ENCODE measurements at places on chromosomes 2 and 18.
A peak's percentile ranks its signal among the peaks of the same experiment; 100 is the strongest.

DNA sequence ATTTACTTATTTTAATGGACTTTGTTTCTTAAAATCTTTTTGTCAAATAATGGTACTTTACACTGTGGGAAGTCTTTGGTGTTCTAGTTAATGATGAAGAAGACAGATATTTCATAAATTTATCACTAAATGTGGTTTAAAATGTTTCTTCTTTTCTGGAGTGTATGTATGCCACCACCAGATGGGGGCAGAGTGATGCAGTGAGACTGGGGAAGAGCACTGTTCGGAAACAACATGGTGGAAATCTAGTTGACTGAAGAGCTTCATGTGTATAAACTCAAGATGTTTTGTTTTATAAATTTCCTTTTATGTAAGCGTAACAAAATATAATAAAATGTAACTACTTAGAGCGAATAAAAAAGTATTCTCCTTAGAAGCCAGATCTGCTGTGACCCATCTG lies 195.1 kb downstream of the KCNE4 start:
- no peak for DNase-seq

DNA sequence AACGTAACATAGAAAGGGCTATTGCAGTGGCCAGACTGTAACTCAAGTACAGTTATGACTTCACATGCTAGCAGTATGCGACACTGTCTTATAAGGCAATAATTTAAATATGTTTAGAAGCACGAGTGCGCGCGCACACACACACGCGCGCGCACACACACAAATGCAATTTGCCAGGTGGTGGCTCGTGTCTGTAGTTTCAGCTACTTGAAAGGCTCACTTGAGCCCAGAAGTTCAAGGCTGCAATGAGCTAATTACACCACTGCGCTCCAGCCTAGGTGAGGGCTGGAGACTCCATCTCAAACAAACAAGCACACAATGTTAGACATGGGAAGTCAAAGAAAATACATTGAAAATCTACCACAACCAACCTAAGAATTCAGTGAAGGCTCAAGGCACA lies 103.7 kb downstream of the USP34 start:
- DNase-seq = no peak

DNA sequence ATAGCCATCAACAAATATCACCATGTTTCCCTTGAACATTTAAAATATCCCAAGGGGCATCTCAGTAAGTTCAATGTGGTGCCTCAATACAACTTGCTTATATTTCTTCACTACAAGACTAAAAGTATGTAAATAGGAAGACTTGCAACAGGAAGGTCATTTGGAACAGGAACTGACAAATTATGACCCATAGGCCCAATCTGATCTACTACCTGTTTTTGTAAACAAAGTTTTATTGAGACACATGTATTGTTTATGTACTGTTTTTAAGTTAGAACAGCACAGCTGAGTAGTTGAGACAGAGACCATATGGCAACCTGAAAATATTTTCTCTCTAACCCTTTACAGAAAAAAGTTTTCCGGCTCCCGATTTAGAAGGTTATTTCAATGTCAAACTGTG lies 154.8 kb upstream of the TFPI start:
- no peak for DNase-seq

GRCh38 chr2:198213253-198213652 lies 408.9 kb downstream of the PLCL1 start:
- DNase-seq = no peak

DNA sequence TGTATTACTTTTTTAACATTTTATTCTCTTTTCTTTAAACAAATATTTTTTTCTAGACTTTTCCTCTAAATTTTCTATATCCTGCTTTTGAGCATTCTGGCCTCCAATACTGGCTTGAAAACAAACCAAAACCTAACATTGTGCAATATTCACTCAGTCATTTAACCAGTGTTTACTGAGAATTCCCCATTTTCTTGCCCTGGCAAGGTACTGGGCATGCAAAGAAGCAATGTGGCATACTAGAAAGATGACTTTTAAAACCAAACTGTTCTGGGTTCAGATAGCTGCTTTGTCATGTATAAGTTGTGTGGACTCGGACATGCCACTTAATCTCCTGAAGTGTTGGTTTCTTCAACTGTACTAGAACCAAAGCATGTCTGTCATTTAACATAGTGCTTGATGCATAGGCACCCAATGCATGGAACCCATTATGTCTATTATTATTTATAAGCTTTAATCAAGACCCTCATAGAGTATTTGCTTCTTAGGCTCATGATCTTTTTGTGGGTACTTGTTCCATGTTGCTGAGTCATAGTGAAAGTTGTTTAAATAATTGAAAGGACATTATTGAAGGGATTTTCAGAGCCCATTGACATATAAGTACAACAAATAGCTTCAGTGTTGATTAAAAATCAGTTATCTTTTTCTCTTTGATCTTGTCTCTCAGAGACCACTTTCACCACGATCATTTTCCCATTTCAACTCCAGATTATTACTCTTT lies 185.4 kb upstream of the OSR1 start:
- DNase-seq = no peak

DNA sequence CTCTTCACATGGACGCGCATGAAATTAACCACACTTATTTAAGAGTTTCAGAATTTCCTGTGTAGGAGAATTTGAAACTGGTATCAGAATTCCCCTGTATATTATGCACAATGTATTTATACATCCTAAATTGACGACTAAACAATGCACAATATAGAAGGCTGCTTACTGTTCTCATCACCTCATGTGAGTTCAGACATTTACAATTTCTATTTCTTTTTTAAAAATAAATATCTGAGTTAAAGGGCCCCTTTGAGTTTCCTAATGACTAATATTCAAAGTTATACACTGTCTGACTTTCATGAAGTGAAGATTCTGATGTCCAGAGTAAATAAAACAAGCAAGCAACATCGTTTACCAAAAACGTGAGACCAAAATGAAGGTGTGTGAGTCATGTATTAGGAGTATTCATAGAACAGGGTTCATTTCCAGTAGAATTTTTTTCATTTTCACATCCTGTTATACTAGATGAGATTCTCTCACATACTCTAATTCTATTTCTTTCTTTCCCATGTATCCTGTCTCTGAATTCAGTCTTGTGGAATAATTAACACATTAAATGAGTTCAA lies 406.2 kb downstream of the NUP35 start:
- no peak for DNase-seq

GRCh38 chr18:66219817-66220216 lies 384.1 kb downstream of the CDH19 start:
- no peak for DNase-seq

DNA sequence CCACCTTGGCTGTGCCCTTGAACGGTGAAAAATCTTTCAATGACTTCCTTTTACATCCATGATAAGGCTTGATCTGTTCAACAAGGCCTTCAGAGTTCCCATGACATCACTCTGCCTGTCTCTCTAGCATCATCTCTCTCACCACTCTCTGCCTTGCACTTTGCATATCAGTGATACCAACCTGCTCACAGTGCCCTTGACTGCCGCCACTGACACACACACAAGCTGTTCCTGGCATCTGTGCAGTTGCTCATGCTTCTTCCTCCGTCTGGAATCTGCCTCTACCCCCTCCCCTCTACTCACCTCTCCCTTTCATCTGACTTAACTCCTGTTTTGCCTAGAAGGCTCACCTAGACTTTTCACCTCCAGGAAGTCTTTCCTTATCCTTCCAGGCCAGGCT lies 79.1 kb upstream of the SEC11C start:
- DNase-seq = no peak

- DNase-seq = peak; percentile 10
Observed at GRCh38 chr18:76495006-76495370, at the start of gene ZNF516. TSS of gene ZNF516 (minus strand) at chr18:76495242. CDS start at chr18:76443054, 52,188 bp downstream.

GRCh38 chr2:237872178-237872887 lies 12.9 kb downstream of the RAMP1 start:
- DNase-seq = no peak

DNA sequence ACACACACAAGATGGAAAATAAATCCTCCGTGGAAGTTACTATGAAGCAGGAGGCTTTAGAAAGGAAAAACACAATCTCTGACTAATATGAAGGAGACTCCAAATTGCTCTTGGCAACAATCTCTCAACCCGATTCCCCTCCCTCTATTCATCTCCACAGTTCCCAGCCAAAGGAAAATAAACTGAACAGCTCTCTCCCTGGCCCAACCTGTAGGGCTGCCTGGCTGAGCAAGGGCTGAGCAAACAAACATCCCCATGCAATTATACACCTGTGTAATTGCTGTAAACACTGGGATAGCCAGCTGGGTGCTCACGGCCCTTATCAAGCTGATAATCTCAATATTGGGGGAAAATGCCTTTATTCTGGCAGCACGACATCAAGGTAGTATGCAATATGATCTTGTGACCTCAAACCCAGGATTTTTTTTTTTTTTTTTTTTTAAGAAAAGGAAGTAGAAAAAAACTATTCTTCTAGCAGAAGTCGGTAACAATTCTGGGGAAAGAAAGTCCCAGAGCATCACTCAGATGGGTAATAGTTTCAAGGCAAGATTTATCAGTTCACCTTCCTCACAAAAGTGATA lies 203.3 kb upstream of the SMAD2 start:
- no peak for DNase-seq

GRCh38 chr2:100412881-100413321 lies 4.6 kb downstream of the CHST10 start:
- no peak for DNase-seq

DNA sequence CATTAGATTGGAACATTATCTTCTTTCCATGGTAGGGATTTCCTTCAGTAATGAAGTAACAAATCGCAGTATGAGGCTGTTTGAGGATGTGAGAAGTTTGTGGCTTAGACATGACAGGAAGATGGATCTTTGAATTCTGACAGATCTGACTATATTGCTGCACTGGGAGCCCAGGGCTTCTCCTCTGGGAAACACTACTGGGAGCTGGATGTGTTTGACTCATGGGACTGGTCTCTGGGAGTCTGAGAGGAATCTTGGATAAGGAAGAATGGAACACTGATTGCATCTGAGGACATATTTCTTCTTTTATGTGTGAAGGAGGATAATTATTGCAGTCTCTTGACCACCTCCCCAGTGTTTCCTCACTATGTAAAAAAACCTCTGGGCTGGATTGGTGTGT lies 77.2 kb upstream of the ST6GAL2 start:
- DNase-seq = no peak

DNA sequence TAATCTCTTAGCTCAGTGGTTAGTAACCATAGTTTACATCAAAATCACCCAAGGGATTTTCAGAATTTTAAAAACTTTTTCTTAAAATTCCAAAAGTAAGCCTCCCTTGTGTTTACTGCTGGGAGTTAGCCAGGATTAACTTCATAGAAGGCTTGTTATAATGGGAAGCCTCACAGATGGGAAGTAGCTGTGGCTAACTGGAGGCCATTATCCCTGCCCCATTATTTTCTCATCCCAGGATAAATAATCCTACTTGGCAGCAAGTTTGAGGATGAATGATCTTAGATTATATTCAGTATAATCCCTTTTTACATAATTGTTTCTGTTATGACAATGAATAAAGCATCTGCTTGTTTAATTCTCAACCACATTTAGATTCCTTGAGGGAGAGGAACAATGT lies 25.5 kb downstream of the PLEK start:
- no peak for DNase-seq

GRCh38 chr2:46796843-46797625 lies 118.6 kb downstream of the MCFD2 start:
- no peak for DNase-seq

- no peak for DNase-seq
Observed at GRCh38 chr2:38178119-38178518, 102.2 kb upstream of the CYP1B1 start.

Measured in activated T-cell treated with anti-CD3 and anti-CD28 coated beads, Interleukin-2, amount 50 U/mL, for 4 hours (primary cell).